ENCODE measurements at places on chromosomes 1 and 21.

DNA sequence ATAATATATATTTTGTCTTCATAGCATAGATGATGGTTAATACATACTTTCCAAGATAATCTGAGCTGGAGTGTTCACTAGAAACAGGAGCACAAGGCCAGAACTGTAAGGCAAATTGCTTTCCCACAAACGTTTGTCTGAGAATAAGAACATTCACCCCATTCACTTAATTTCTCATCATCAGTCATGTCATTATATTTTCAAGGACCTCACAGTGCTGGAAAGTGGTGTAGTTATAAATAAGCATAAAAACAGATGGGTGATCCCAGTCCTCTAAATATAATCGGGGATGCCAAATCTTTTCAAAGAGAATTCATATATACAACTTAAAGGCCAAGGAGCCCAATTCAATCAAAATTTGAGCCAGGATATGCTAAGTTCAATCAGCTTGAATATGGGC, 8.4 kb downstream of the PRRX1 start:
- no peak for DNase-seq

- DNase-seq = no peak
Observed at GRCh38 chr1:28264897-28265296, 5.6 kb downstream of the SESN2 start.

DNA sequence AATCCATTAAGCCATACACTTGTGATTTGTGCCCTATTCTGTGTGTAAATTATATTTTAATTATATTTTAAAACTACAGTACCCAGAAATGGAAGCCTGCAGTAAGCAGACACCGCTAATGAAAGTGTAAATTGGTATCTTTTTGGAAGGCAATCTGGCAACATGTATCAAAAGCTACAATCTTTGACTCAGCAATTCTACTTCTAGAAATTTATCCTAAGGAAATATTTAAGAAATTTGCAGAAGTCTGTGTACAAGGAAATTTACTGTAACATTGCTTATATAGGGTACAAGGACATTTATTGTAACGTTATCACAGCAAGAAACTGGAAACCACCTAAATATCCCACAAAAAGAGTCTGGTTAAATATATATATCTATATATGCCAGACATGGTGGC, 14.6 kb upstream of the ZMYM4 start:
- DNase-seq = no peak

GRCh38 chr1:150997949-150998348, 8.8 kb downstream of the MINDY1 start:
- no peak for DNase-seq

GRCh38 chr1:205630241-205630640, 1.6 kb downstream of the ELK4 start:
- DNase-seq = no peak

DNA sequence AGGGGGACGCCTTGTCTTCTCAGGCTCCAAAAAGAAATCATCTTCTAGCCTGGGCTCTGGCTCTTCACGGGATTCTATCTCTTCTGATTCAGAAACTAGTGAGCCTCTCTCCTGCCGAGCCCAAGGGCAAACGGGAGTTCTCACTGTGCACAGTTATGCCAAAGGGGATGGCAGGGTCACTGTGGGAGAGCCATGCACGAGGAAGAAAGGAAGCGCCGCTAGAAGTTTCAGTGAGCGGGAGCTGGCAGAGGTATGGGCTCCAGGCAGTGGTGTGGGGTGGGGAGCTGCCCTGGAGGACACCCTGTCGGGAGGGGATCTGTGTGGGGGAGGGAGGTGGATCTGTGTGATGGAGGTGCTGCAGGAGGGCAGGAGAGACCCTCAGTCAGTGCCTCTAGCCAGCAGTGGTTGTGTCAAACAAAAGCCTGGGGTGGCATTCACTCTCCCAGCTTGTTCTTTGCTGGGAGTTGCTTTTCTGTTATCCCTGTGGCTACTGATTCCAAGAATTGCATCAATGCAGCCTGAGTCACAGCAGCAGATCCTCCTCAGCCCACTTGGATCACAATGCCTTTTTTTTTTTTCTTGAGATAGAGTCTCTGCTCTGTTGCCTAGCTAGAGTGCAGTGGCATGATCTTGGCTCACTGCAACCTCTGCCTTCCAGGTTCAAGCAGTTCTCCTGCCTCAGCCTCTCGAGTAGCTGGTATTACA, 21.8 kb downstream of the KDM4A start:
- DNase-seq = no peak

- DNase-seq = no peak
Observed at GRCh38 chr1:162265983-162266382, 110.7 kb downstream of the SPATA46 start.

- no peak for DNase-seq
Observed at GRCh38 chr1:145711213-145711651, 4.1 kb upstream of the PDZK1 start.

- DNase-seq = no peak
Observed at GRCh38 chr1:19360016-19360415, 47.9 kb downstream of the SLC66A1 start.

DNA sequence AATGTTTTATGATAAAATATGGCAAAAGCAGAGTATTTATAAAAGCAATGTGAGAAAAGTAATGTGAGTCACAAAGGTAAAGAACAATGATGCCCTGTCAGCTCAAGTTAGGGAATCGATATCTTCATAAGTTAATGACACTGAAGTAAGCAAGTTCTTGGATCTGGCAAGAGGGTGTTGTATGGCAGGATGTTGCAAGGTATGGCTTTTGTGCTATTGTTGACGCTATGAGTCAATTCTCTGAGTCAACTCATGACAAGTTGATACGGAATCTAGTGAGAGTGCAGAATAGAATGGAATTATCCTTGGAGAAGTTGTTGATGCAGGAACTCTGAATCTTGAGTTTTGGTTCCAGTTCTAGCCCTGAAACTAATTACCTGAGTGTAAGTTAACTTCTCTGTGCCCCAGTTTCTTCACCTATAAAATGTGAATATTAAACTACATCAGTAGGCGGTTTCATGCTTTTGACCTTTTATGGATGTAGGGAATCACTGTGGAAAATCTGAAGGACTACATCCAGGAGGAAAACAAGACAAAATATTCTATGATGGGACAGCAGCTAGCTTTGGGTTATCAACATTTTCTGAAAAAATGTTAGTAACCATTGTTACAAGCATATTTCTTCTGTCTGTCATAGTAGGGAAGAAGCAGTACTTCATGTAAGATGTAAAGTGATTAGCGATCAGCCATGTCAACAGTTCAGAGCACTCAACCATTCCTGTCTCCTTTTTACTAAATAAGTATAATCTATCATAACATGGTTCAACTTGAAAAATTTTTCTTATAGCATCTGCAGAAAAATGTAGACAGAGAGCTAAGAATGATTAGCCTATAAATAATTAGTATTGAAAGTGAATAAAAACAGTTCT, 96.9 kb downstream of the ATP6V1G3 start:
- DNase-seq = no peak

- DNase-seq = no peak
Observed at GRCh38 chr1:94250341-94250740, 13.0 kb upstream of the ARHGAP29 start.

- DNase-seq = peak; percentile 73
Observed at GRCh38 chr1:234874291-234875288, 254.0 kb downstream of the TOMM20 start.

GRCh38 chr1:22271847-22272801, 129.2 kb upstream of the WNT4 start:
- no peak for DNase-seq

DNA sequence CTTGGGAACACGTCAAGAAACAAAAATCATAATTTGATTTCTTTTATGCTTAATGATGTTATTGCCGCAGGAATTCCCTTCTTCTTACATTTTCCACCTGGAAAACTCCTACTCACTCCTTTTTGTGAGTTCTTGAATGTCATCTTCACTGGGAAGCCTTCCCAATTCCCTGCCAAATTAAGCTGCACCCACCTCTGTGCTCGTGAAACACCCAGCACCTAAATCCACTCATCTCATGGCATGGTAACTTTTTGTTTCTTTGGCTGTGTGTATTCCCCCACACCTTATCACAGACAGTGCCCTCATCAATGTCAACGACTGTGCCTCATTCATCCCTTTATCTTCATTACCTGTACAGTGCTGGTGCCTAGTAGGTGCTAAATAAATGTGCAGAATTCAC, 45.6 kb downstream of the ASTN1 start:
- DNase-seq = no peak

- no peak for DNase-seq
Observed at GRCh38 chr1:66993076-66993475, 60.9 kb downstream of the SLC35D1 start.

DNA sequence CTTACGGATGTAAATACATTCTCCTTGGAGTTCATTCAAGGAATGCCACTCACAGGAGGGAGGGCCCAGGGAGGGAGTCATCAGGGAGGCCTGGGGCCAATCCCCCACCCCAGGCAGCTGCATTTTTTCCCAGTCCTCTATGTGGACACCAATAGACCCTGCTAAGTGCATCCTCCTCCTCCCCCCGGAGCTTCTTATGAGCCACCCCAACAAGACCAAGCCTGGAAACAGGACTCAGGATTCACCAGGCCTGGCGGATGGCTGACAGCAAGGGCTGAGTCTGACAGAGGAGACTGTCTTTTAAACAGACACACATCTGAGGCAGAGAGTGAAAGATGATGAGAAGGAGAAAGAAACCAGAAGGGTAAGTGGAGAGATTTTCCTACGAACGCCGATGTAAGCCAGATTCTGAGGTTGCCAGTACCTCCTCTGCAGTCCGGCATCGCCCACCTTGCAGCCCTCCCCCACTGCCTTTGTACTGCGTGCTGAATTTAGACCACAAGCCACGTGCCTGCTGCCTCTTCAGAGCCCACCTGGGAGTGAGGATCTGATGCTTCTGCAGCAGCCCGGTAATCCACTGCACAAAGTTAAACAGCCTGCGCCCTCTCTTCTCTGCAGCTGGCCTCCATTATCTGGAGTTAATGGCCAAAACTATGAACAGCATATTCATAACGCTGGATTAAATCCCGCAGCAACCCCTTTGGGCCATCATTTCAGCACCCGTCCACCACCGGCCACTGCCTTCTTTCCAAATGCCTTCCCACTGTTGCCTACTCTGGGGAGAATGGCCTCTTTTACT, 17.6 kb upstream of the SFPQ start:
- no peak for DNase-seq

GRCh38 chr1:44542420-44543063, 131.7 kb downstream of the TMEM53 start:
- DNase-seq = no peak

DNA sequence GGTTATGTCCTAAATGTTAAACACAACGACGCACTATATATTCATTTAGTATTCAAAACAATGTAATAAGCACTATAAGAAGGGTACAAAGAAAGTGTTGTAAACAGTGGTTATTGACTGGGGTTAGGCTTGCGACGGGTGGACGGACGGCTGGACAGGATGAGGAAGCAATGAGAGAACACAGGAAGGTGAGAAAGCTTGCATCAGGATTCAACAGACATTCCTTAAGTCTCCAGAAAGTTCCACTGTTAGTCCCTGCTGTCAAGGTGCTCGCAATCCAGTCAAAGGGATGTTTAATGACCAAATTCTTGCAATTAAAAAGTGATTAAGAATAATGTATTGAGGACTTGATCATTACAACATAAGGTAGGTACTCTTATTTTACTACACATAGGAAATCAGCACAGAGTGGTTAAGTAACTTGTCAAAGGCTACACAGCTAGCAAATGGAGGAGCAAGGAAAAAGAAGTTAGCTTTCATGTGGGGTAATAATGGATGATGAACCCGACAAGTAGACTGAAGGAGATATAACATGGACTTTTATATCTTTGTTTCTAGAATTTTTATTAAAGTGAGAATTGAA, 994 bp upstream of the ACBD6 start:
- no peak for DNase-seq

- DNase-seq = no peak
Observed at GRCh38 chr21:30447056-30447455, 7.0 kb downstream of the KRTAP15-1 start.
